ENCODE measurements at places on chromosomes 7 and 10. TPM values are rescaled to one million over a fixed set of nuclear protein-coding genes. Genes with fewer than 3 reads are reported as not detected.

Gene PTF1A
- total RNA-seq = not detected

GRCh38 chr10:26367771-26368170 is 70.4 kb upstream of the APBB1IP start:
- no peak for DNase-seq

- no peak for DNase-seq
Measured at GRCh38 chr10:120318862-120319261, 138.2 kb upstream of the PLPP4 start.

- no peak for DNase-seq
Measured at GRCh38 chr7:48168159-48168558, 3.1 kb upstream of the ABCA13 start.

DNA sequence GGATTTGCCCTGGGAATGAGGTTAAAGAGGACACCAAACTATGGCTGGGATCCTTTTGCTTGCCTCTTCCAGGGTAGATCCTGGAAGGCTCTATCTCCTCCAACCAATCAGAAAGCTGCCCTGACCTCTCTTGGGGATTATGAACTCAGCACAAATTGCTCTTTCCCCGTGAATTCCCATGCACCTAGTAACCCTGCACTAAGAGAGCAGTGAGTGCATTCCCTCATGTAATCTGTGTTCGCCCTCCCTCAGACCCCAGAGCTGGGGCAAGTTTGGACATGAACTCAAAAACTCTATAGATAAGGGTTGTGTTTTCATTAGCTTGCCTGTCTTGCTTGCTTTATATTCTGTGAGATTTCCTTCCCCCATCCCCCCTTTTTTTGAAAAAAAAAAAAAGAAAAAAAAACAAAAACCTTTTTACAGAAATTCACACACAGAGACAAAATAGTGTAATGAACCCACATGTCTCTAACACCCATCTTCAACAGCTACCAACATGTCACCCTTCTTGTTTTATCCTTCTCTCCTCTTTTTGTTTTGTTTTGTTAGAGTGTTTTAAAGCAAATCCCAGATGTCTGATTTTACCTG is 225.5 kb upstream of the TCF7L2 start:
- no peak for DNase-seq

Gene IDI2
- total RNA-seq = not detected

- DNase-seq = no peak
Measured at GRCh38 chr7:7979558-7979957, 11.0 kb downstream of the GLCCI1 start.

All from T-helper 17 cell (primary cell).